HT1080 (cell line): ENCODE measurements at places on chromosomes 4 and X. TPM values are rescaled to one million over a fixed set of nuclear protein-coding genes. Genes with fewer than 3 reads are reported as not detected.

Gene TEC
- total RNA-seq = 1.3 and 4.1 TPM in 2 replicates

DNA sequence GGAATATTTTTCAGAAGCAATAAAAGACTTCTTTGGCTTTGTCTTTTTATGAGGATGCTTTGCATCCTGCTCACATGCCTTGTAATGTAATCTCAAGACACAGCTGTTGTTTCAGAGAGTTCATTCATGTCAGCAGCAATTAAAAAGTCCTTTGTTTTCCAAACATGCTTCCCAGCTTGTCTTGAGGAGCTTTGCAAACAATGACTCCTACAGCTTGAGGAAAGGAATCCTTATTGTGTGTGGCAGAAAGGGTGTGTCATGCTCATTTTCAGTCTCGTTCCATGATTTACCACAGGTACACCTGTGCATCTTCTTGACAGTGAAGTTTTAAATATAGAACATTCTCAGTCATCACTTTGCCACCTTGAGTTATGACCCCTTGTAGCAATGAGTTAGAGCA, 139.2 kb upstream of the AADAT start:
- no peak for DNase-seq

GRCh38 chrX:74107666-74108065, 196.3 kb upstream of the ZCCHC13 start:
- DNase-seq = no peak

Gene FOXR2
- total RNA-seq = 16.4 and 18.0 TPM in 2 replicates

DNA sequence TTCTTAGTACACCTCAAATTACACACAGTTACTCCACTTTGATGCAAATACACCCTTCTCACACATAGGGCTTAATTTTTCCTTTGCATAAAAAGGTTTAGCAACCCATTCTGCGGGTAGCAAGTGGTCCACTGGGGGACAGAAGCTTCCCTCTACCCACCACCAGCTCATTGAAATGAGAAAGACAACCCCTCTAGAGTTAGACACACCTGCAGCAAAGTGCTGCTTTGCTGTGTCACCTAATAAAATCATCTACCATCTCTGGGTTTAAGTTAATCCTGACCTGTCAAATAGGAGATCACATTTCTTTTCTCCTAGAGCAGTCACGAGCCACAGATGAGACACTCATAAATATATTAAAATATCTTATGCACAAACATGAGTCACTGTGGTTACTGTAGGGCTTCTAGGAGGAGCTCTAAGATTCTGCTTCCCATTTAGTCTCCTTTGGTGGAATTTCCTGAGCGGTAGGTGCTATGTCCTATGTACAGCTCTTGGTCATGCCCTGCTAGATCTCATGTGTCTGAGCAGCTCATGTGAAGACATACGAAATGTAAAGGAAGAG, 11.9 kb downstream of the BMX start:
- DNase-seq = peak; percentile 78

Gene N4BP2
- 4.1 and 4.5 TPM in 2 replicates for total RNA-seq

DNA sequence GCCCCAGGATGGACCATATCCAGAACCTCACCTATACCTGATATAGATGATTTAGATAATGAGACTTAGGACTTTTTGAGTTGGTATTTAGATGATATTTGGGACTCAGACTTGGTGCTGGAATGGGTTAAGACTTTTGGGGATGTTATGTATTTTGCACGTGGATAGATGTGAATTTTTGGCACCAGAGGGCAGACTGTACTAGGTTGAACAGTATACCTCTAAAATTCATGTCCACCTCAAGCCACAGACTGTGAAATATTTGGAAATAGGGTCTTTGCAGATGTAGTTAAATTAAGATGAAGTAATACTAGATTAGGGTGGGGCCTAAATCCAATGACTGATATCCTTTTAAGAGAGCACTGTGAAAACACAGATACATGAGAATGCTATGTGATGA, 15.6 kb downstream of the RBM41 start:
- no peak for DNase-seq

DNA sequence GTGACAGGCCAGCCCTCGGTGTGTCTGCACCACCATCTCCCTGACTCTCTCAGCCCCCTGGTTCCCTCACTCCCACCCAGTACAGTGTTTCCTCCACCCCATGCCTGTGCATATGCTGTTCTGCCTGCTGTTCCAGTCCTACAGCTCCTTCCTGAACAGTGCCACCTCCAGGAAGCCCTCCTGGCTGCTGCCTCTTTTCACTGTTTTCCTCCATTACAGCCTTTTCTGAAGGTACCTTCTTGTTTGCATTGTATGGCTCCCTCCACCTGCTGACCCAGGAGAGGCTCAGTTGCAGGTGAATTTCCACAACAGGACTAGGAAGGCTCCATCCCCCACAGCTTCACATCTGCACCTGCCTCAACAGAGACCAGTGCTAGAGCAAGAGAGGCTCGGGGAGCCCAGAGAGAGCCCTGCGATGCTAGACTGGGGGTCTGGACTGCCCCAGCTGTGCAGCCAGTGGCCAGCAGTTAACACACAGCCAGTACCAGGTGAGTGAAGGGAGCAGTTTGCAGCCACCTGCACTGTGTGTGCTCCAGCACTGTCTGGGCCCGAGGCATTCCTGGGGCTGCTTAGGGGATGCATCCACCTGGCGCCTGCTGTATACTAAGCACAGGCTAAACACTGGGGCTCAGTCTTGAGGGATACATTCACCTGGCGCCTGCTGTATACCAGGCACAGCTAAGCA, 92.0 kb downstream of the ADRA2C start:
- no peak for DNase-seq

DNA sequence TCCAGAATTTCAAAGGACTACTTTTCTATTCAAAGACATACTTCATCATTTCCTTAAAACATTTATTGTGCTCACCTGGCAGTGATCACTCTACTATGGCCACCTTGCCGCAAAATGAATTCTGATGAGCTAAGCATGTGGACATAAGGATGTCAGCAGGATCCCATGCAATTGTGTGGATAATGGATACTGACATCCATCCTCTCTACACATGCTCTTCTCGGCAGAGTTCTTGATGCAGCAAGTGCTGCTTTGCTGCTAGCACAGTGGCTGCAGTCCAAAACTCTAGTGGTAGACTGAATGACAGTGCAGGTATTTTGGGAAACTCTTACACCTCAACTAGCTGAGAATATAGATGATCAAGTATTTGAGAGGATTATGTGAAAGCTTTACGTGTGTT, 168.0 kb downstream of the BANK1 start:
- no peak for DNase-seq

Gene CT47B1
- not detected in 2 replicates for total RNA-seq

DNA sequence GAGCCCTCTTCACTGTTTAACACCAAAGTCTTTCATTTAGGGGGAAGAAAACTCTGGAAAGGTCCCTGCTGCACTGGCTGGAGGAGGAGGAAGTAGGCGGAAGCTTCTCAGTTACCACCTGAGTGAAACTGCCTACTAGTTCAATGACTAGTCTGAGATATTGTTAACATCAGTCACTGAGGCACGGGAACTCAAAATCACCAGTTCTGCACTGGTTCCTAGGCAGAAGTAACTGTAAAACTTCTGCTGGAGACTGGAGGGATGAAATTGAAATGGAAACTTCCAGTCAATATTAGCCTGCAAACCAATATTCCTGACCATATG, 178.3 kb downstream of the SNCA start:
- DNase-seq = no peak

Gene MAGEC3
- not detected in 2 replicates for total RNA-seq

Gene RBM46
- total RNA-seq = not detected in 2 replicates

Gene IL3RA
- not detected in 2 replicates for total RNA-seq

Gene TBC1D8B
- 0.94 and 1.9 TPM in 2 replicates for total RNA-seq

- no peak for DNase-seq
Measured at GRCh38 chr4:113153529-113154101, 104.2 kb downstream of the ANK2 start.

Gene TMEM131L
- 9.9 and 10.0 TPM in 2 replicates for total RNA-seq
